ENCODE measurements at places on chromosomes 4 and X.

- DNase-seq, result peak; percentile 57
Measured at GRCh38 chr4:94455081-94455480, 3.3 kb downstream of the PDLIM5 start.

- no peak for DNase-seq
Measured at GRCh38 chrX:87636533-87636932, 118.9 kb downstream of the KLHL4 start.

DNA sequence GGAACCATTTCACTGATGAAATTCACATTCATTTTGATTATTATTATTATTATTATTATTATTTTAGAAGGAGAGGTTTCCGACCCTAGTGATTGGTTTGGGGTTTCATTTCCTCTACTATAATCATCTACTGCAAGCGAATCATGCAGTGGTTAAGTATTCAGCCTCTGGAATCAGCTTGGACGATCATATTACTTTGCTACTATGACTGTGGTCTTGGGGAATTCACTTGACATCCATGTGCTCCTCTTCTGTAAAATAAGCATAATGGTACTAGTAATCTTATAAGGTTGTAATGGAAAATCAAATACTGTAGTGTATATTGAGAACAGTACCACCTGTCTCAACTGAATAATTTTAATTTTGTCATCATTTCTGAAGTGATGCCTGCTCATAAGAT is 132.1 kb upstream of the SLC4A4 start:
- no peak for DNase-seq

- peak; percentile 22 for DNase-seq
Measured at GRCh38 chr4:109389369-109390114, 44.1 kb upstream of the SEC24B start.

DNA sequence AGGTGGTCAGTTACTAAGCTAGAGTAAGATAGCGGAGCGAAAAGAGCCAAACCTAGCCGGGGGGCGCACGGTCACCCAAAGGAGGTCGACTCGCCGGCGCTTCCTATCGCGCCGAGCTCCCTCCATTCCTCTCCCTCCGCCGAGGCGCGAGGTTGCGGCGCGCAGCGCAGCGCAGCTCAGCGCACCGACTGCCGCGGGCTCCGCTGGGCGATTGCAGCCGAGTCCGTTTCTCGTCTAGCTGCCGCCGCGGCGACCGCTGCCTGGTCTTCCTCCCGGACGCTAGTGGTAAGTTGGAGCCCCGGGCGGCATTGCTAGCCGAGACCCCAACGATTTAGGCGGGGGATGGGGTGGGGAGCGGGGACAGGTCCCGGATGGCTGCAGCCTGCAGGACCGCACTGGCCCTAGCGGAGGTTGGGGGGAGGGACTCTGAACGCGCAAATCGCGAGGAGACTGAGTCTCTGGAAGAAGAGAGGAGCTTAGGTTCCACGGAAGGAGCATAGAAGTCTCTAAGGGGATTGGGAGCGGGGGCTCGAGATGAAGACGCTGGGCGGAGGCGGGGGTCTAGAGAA is 573 bp downstream of the HTR2C start:
- DNase-seq, result no peak

DNA sequence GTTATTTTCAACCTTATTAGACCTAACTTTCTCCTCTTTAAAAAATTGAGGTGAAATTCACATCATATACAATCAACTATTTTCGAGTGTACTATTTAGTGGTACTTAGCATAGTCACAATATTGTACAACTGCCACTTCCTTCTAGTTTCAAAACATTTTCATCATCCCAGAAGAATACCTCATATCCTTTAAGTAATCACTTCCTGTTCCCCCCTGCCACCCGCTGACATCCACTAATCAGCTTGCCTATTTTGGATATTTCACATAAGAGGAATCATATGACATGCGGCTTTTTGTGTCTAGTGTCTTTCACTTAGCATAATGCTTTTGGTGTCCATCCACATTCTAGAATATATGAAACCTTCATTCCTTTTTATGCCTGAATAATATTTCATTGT is 10.0 kb upstream of the PPA2 start:
- DNase-seq, result no peak

DNA sequence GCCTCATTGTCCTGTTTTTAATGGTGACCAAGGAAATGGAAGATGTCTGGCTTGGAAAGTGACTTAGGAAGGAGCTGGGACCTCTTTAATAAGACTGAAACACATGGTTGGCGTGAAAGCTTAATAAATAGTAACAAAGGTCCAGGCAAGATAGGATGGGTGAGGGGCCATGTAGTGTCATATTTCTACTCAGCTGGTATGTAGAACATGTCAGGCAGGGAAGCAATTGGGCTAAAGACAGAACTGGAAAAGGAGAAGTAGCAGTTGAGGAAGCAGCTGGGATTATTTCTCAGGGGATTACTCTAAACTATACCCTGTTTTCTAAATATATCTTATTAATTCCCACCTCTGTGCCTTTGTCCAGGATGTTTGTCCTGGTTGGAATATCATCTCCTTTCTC is 18.6 kb downstream of the ITGB1BP2 start:
- no peak for DNase-seq

DNA sequence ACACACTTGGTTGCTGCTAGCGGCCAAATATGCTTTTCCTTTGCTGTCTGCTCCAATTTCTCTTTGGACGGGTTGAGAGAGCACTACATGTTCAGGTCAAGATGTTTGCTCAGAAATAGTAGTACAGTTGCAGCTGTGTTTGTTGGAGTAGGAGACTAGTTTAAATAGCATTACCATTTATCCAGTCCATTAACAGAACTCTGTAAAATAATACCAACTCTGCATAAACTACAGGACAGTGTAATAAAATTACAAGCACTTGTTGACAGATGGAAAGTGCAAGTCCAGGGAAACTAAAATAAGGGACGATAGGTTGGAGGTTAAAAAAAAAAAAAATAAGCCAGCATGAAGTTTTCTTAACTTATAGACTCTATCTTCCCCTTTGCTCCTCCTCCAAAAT is 20.2 kb downstream of the SLIT2 start:
- no peak for DNase-seq

GRCh38 chrX:94288972-94289371 is 615.0 kb downstream of the FAM133A start:
- no peak for DNase-seq

DNA sequence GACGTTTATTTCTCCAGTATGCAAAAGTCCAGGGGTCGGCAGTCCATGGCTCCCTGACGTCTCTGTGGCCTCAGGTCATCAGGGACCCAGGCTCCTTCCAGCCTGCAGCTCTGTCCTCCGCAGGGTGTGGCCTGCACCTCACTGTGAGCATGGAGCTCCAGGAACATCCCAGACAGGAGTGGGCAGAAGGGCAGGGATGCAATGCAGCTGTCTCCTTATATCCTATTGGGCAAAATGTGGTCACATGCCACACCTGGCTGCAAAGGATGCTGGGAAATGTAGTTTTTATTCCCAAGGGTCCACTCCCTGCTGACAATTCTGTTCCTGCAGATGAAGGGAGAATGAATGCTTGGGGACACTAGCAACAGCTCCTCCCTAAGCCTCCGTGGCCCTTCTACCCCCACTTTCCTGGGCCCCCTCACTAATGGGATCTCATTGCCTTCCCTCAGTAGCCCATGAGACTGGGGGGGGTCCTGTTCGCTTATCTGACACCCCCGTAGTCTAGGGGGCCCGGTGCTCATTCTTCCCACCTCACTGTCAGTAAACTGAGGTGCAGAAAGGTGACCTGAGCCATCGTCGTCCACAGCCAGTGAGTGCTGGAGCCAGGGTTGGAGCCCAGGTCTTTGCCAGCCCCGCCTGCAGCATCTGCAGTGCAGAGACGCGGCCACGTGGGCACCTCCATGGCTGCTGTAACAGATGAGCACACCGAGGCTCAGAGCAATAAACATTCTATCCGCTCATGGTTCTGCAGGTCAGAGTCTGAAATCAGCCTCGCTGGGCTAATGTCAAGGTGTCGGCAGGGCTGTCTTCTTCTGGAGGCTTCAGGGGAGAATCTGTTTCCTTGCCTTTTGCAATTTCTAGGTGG is 5.9 kb upstream of the GRPEL1 start:
- no peak for DNase-seq

- no peak for DNase-seq
Measured at GRCh38 chrX:15815779-15816437, 25.6 kb downstream of the ZRSR2 start.

- DNase-seq, result peak; percentile 56
Measured at GRCh38 chr4:128525387-128525786, 237.8 kb upstream of the PGRMC2 start.

DNA sequence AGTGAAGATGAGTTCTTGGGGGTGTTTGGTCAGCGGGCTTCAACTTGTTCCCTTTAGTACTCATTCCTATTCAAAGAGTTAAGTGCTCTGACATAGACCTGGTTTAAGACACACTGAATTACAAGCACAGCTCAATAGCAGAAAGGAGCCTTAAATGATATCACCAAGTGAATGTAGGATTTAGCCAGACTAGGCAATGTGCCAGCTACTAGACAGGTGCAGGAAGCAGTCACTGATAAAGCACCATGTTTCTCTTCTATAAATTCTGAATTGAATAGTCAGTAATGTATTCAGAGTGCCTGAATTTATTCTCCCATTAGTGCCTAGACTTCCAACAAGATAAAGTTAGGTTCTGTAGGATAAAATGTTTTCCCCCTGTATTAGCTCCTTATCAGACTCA is 63.6 kb downstream of the ASB9 start:
- no peak for DNase-seq

GRCh38 chr4:148514581-148514980 is 72.4 kb upstream of the NR3C2 start:
- DNase-seq, result no peak

DNA sequence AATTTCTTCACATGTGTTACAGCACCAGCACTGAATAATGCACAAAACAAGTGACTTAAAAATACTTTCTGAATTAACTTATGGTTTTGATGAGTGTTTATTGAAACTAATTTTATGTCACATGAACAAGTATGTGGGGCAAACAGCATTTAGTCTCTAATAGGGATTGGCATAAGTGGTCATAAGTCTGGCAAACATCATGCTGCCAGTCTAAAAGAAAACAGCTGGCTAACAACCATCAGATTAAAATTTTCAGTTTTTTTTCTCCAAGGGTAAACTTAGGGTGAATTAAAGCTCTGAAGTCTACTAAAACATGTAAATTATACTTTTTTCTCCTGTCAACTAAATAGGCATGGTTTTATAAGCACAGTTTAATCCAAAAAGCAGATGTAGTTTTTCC is 1014.2 kb downstream of the FAT4 start:
- DNase-seq, result no peak

DNA sequence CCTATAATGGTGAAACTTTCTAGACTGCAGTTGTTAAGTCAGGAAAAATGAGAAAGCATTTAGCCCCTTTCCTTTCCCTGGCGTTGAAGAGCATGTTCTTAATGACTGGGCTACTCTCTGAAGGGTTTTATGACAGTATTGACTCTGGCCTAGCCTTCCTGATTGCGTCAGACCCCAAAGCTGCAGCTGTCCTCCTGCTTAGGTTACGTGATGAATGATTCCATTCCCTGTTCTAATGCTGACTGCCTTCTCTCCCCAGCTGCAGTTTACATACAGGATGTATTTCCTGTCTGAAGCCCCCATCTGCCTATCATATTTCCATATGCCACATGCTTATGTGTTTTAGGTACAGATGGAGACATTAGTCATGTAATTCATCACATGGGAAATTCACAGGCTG is 105.8 kb upstream of the EGFL6 start:
- peak; percentile 97 for DNase-seq

DNA sequence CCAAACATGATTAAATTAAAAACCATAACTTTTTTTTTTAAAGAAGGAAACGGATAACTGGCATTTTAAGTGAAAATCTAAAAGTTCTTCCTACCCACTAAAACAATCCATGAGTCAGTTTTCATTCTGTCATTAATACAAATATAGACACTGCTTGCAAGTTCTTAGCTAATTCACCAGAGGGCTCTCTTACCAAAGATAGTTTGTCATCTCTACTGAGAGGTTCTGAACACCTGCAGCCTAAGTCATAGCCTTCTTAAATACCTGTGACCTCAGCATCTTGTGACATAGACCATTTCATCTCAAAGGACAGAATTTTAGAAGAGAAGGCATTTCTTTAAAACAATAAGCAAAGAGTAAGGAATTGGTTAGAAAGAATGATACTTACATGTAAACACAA is 65.3 kb upstream of the FAM120C start:
- DNase-seq, result no peak

DNA sequence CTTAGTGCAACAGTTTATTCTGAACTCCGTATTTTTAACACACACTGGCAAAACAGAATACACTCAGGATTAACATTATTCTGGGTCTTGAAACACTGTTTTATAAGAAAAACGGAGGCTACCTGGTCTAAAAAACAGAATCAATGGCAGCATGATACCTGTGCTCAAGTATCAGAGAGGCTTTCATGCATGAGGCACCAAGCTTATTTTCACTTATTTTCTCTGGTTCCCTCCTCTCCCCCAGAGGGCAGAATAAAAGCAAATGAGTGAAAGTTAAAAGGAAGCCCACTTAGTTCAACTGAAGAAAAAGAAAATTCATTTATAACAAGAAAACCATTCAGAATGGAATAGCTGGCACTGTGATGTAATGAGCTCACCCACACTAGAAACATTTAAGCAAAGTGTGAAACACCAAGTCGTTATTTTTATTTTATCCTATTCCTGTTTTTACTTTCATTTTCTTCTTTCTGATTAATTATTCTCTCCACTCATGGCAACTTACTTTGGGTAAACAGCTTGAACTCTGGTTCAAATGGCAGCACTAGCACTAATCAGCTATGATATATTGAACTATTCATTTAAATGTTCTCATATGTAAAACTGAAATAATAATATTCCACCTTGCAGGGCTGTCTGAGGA is 211.8 kb downstream of the PPP3CA start:
- no peak for DNase-seq

DNA sequence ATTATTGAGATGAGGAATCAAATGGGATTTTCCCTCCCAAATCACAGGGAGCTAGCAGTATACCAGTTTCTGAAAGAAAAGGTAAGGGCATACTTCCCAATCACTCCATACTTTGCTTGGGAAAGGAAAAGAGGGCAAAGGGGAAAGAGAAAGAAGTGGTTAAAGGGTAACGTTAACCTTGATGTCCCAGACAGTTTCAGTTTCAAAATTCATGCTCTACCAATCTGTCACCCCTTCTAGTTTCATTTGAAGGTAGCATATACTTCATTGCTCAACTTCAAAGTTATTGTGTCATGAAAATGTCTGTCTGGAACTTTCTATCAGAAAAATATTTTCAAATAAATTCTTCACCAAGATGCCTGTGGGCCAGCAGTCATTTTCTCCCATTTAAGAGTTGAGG is 16.0 kb downstream of the TNMD start:
- no peak for DNase-seq

GRCh38 chrX:4240541-4241194 is 527.2 kb upstream of the PRKX start:
- DNase-seq, result no peak

DNA sequence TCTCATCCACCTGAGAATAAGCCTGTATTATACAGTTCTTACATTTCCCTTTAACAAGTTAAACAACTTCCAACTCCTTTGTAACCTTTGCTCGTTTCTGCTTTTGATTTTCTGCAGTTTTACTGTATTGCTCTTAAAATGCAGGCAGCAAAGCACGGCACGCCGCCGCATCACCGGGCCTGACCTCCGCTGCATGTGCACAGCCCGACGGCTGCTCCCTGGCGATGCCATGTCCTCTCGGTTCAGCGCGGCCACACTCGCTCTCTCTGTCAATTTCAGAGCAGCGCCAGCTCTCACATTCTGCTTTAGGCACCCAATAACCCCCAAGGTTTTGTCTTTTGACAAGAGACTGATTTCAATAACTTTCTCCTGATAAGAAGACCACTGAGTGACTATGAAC is 60.3 kb downstream of the DCTD start:
- no peak for DNase-seq

Measured in skeletal muscle cell (primary cell).